ENCODE measurements at places on chromosomes 3 and 15.

DNA sequence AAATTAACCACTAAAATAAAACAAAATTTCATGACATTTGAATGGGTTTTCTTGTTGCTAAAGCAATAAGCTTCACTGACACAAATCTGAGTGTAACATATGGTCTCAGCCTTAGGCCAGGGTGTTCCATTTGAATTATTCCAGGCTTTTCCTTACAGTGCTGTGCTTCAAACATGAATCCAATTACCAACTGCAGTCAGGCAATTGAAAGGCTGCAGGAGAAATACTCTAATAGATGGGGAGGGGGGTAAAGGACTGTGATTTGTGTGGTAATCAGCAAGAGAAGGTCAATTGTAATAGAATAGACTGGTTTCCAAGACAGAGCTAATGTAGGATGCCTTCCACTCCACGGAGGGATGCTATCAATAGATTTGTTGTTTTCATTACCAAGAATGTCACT is 466.7 kb downstream of the C3orf38 start:
- DNase-seq = no peak

GRCh38 chr3:43023746-43024145 is 44.6 kb downstream of the GASK1A start:
- DNase-seq = no peak

- DNase-seq = no peak
Observed at GRCh38 chr3:115845986-115846385, 222.7 kb downstream of the GAP43 start.

GRCh38 chr3:71163198-71163918 is 420.2 kb downstream of the FOXP1 start:
- DNase-seq = no peak

DNA sequence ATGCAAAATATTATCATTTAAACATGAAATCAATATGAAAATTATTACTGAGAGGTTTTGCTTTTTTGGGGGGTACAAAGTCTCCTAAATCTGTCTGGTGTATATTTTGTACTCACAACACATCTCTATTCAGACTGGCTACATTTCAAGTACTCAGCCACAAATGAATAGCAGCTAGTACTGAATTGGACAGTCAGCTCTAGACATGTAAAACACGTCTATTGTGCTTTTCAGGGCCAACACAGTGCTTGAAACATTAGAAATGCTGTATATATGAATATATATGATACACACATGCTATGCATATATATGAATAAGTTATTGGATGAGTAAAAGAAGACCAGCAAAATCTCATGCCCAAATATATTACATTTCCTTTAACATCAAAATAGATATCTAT is 103.8 kb upstream of the CFAP20DC start:
- DNase-seq = no peak

DNA sequence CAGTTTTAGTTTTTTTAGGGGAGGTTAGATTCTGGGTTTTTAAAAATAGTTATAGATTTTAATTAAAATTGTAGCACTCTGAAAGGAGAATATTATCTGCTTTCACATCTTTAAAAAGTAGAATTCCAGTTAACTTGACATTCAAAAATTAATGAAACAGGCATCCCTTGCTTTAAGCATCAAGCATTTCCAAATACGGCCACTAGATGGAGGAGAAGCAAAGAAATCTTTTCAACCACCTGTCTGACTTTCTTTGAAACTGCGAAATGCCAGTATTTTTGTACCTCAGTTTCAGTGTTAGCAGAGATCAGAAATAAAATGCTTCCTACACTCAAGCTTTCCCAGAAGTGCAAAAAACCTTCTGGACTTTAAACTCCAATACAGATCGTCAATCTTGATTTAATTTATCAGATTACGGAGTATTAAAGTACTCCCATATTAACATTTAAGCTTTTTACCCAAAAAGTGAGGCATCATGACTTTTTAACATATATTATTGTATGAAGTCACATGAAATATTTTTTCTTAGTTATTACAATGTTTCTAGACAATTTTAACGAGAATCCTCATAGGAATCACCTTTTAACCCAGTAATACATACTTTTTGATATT is 153.3 kb downstream of the P3H2 start:
- peak; percentile 44 for DNase-seq

- DNase-seq = no peak
Observed at GRCh38 chr3:116288485-116288884, 156.8 kb downstream of the LSAMP start.

DNA sequence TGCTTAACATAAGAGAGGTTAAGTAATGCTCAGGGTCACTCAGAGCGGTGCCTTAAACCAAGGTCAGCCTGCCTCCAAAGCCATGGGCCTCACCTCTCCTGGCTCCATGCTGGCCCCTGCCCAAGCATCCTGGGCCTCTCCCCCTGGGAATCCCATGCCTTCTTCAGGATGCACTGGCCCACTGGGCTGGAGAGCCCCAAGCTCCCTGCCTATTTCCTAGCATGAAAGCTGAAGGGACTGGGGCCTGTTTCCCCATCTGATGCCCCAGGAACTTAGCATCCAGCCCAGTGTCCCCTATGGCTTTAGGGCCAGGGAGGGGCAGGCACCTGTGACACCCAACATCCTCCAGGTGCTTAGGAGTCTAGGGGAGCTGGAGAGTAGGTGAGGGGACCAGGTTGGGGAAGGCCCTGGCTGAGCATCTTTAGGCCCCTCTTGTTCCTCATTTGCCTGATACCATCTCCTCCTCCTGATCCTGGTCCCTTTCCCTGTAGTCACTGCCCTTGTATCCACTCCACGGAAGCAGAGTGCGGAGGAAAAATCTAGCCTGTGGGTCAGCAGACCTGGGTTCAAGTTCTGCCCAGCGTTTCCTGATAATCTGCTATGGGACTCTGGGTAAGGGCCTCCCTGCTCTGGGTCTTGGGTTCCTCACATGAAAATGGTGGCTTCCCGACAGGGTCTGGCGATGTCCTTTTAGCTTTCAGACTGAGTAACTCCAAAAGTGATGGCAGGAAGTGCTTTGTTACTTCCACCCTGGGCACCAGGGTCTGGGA is 28.6 kb downstream of the EHD4 start:
- DNase-seq = no peak
